Fibroblast of gingiva (primary cell): ENCODE measurements at places on chromosomes 11 and 22.

DNA sequence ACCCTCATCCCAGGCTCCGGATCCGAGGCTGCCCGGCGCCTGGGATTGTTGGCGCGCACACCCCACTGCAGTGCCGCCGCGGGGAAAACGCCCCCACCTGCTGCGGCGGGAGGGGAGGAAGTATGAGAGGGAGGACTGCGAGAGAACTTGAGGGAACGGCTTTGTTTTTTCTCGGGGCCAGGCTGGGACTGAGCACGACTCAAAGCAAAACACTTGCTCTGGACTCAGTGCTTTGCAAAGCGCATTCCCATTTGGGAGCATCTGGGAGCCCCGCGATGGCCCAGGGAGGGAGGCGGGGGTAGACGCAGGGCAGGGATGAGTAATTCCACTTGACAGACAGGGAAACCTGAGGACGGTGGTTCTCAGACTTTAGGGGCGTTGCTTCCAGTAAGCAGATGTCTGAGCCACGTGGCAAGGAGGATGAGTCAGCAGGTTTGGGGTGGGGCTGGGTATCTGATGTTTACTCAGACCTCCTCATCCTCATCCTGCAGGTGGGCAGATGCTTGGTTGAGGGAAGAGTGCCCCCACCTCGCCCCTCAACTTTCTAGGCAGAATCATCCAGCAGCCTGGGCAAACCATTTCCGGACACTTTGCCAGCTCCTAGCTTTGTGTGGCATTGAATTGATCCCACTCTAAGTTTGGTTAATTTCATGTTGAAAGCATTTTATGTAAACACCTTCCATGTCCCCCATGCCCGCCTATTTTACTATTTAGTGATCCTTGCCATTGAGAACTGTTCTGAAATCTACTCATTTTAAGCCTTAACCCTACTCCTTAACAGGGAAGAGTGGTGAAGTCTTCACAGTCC lies 1.5 kb downstream of the MIAT start:
- DNase-seq = peak; percentile 78

- DNase-seq = no peak
Observed at GRCh38 chr22:22042009-22042408, 59.4 kb upstream of the TOP3B start.

GRCh38 chr22:42844756-42845155 lies 12.3 kb downstream of the ARFGAP3 start:
- peak; percentile 36 for DNase-seq

- peak; percentile 73 for DNase-seq
Observed at GRCh38 chr22:28547132-28547842, 132.4 kb downstream of the TTC28 start.

DNA sequence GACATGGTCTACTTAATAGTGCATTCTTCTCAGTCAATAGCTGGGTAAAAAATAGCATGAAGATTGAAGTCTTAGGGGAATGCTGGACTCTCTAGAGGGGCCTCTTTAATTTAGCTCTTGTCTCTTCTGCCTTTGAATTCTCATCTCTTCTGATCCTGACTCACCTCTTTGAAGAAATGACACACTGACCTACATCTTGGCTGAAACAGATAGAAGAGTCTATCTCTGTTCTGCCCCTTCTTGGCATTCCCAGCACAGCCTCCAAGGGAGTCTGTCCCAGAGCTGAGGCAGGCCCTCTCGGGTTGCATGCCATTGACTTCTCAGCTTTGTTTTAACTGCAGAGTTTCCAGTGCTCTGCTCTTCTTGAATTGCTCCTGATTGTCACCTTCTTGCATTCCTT lies 55.7 kb downstream of the PTPRJ start:
- no peak for DNase-seq

DNA sequence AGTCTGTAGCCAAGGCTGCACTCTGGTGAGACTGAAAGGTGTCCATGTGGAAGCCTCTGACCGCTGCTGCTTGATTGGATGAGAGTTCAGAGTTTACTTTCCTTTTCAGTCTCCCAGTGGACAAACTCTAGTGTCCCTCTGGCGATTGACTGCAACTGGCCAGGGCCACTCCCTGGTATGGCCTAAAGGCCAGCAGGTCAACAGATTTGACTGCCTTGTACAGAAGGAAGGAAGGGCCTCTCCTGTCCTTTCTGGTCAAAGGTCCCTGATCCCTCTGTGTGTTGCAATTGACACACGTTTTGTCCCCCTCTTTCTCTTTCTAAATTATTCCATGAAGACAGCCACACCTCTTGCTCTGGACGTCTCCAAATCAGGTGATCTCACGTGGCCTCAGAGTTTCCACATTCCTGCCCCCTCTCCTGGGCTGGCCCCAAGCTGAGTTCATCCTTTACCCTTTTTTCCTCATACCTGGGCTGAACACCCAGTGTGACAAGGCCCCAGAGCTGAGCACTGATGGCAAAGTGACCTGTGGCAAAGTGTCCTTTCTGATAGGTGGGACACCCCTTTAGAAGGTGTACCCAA lies 18.7 kb upstream of the FBLN1 start:
- no peak for DNase-seq

GRCh38 chr11:124467381-124467927 lies 22.0 kb upstream of the OR8B8 start:
- no peak for DNase-seq

DNA sequence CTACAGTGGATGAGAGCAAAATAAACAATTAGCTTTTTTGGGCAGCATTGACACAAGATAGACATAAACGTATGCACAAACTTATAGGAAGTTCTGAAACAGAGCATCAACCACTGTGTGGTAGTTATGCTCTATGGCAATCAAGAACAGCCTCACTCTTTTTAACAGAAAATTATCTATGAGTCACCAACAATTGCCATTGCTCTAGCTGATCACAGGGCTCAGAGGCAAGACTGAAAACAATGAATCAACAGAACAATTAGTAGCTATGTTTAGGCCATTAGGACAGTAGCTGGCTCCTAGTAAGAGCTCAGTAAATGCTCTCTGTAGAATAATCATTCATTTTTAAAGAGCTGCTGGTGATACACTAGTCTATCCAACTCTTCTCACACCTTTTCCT lies 34.9 kb upstream of the PICALM start:
- no peak for DNase-seq

- no peak for DNase-seq
Observed at GRCh38 chr11:17633987-17634775, 85.2 kb upstream of the MYOD1 start.

GRCh38 chr22:26463101-26463661 lies 20.4 kb downstream of the HPS4 start:
- no peak for DNase-seq

DNA sequence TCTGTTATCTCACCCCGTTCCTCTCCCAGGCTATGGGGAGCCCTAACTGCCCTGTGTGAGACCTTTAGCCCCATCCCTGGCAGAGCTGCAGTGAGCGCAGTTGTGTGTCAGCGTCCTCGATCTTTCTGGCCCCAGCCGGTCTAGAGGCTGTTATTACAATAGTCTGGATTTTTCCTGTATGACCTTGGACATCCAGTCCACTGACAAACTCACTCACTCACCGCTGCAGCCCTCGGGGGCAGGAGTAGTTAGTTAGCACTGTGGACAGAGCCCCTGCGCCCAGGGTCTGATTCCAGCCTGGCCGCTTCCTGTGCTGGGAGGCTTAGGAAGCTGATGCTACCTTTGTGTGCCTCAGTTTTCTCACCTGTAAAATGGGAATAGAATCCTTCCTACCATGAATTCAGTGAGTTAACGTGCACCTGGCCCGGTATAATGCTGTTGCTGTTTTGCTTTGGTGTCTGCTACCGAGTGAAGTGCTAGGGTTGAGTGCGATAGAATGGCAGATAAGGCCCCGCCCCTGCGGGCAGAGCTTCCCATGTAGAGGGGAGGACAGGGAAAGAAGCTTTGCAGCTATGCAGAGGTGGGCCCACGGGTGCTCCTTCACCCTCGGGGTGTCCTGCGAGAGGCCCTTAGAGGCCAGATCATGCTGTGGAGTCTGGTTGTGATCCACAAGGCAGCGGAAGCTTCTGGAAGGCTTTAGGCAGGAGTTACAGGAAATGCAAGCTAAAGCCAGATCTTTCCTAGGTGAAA lies 3.0 kb downstream of the LRP5 start:
- DNase-seq = no peak

DNA sequence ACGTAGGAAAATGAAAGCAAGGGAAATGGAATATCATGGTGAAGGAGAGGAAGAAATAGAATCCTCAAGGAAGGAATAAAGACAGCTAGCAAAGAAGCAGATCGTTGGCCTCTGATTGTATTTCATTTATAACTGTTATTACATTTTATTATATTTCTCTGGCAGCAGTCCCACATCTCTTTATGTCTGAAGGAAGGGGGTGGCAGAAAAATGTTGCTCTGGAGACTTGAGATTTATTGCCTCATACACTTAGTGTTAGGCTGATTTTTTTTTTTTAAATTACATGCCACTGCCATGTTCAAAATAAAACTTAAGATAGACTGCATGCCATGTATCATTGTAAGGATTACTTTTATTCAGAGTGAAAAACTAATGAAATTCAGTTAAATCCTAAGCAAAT lies 971.7 kb upstream of the CHORDC1 start:
- no peak for DNase-seq

- no peak for DNase-seq
Observed at GRCh38 chr11:11414996-11415395, 61.9 kb upstream of the CSNK2A3 start.
